ENCODE measurements at places on chromosomes 11 and 22.

DNA sequence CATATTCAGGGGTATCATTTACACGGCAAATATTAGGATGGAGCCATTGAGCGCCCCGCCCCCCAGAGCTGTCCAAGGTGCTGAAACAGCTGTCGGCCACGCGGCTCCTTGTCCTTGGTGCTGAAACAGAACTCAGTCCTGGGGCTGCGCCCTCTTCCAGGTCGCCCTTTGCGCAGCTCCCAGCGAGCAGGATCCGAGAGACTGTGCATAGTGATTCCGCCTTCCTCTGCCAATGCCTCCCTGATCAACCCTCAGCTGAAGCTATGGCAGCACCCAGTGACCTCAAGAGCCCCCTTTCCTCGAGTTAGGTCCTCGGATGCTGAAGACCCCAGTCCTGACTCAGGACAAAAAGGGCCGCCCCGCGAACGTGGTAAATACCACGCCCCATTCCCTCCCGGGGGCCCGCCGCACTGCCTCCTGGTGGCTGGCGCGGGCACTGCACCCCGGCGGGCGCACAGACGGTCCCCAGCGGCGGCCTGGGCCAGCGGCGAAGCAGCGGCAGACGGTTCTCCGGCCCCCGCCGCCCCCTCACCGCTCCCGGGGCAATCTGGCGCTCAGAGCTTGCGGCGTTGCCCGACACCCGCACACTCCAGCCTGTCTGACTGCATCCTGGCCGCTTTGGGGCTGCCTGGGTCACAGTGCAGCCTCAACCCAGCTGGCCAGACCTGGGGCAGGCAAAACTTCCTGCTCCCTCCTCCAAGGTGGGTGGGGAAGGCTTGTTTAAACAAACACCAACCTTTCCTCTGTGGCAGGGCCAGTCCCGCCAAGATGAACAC lies 13.4 kb downstream of the SYT7 start:
- DNase-seq, result peak; percentile 61

- no peak for DNase-seq
Measured at GRCh38 chr11:14565845-14566244, 45.7 kb upstream of the PSMA1 start.

DNA sequence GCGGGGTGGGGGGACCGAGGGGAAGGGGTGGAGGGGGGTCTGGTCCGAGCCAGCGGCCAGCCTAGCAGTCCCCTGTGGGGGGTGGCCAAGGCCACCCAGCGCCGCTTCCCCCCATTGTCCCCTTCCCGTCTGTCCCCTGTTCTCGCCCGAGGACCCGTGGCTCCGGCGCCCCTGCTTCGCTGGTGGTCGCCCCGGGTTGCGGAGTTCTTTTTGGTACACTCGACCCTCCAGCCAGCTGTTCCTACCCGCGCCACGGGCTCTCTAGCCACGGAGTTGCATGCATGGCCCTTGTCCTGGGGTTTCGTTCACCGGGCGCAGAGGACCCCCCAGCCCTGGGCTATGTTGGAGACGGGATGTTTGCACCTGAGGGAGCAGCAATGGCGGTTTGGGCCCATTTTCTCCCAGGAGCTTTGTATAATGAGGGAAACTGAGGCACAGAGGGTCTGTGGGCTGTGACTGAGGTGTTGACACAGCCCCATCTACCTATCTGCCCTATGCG lies 489 bp downstream of the RNF214 start:
- no peak for DNase-seq

DNA sequence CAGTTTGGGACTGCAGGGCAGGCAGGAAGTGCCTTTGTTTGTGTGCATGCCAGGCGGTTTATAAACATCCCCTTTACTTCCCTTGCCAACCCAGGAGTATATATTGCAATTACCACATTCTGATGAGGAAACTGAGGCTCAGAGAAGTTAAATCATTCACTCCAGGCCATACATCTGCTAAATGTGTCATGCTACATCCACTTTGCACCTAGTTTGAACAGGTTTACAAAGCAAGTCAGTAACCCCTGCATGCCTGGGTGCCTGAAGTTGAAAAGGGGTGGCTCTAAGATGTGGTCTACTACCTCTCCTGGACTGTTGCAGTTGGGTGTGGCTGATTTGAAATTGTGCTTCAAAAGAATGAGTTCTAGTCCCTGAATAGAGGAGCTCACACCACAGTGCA lies 23.6 kb downstream of the FLI1 start:
- no peak for DNase-seq

DNA sequence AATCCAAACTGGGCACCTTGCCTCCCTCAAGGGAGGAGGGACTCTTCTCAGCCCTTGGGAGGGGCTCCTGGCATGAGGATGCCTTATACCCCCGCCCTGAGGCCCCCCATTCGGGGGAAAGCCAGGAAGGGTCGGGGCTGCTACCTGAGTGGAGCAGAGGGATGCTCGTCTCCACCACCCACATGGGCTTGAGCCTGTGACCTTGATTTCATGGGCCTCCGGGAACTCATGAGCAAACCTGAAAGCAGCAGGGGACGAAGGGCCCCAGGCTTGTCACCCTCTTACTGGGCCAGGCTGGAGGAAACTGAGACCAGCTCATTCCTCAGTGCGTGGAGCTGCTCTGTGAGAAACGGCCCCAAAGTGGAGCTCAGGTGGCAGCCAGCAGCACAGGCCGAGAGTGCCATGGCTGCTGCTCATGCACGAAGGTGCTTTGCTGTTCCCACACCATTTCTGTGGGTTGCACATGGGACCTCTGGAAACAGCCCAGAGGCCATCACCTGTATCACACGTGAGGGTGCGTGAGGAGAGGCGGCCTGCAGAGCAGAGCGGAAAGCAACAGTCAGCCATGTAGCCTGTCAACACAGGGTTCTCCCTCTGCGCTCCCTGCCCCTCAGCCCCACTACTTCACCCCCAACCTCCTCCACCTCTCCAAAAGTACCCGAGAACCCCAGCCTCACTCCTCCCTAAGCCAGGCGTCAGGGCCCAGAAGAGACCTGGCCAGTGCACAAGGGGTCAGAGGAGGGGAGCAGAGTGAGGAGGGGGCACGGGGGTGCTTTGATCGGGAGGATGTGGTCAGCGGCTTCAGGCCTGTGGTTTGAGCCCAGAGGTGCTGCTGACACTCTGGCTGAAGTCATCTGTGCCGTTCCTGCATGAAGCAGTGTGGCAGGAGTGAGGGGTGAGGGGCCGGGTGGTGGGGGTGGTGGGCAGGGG lies 14.1 kb upstream of the IL2RB start:
- no peak for DNase-seq

GRCh38 chr11:46747150-46747549 lies 28.1 kb downstream of the F2 start:
- DNase-seq, result no peak

DNA sequence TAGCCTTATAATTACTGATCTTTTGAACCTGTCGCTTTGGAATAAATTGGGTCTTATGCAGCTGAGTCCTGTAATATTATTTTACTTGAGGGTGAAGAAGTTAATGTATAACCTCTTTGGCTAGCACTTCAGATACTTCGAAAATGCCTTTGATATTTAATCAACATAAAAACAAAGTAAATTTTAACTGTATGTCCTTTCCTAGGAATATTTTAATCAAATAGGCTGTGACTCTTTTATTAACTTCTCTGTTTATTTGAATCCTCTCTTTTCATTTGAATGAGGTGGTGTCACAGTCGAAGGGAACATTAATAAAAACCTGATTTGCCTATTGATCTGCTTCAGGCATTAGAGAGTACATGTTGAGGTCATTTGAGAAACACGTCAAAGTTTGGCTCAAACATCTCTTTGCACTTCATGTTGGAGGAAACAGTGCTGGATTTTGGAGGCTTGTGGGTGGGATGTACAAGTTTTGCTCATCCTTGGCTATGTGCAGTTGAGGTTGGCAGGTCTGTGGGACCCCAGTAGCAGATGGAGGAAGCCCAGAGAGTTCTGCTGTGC lies 143.6 kb downstream of the NCAM1 start:
- no peak for DNase-seq
